ENCODE measurements at places on chromosomes 5 and 9.

DNA sequence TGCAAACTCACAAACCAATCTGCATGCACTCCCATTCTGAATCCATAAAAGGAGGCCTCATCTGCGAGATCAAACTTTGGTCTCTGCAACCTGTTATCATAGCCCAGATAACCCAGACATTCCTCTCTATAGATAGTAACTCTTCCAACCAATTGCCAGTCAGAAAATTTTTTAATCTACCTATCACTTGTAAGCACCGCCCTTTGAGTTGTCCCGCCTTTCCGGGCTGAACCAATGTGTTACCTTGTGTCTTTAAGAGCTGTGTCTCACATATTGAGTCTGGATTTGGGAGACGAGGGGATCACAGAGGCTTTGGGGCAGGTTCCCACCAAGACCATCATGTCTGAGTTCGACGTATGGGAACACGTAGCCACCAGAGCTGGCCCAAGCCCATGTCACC is 91.1 kb upstream of the PPP1R26 start:
- DNase-seq, result no peak

- peak; percentile 22 for DNase-seq
Measured at GRCh38 chr5:93359296-93359959, 221.6 kb downstream of the NR2F1-AS1 start.

- no peak for DNase-seq
Measured at GRCh38 chr5:119948162-119948561, 318.8 kb downstream of the FAM170A start.

DNA sequence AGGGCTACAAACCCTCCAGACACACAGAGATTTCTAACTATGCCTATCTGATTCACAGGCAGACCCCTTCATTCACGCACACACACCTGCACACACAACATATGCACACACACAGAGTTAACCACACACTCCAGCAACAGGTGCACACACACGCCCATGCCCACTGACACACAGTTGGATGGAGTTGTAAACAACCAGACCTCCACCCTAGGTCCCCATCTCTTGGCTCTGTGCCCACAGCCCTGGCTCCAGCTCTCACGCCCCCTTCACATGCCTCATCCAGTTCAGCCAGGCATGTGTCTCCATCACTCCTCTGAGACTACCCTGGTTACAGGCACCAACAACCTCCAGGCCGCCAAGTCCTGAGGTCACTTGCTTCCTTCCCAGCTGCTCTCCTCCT is 61.1 kb downstream of the PSD2 start:
- DNase-seq, result no peak

- peak; percentile 53 for DNase-seq
Measured at GRCh38 chr5:97019435-97020117, 83.7 kb downstream of the LNPEP start.

DNA sequence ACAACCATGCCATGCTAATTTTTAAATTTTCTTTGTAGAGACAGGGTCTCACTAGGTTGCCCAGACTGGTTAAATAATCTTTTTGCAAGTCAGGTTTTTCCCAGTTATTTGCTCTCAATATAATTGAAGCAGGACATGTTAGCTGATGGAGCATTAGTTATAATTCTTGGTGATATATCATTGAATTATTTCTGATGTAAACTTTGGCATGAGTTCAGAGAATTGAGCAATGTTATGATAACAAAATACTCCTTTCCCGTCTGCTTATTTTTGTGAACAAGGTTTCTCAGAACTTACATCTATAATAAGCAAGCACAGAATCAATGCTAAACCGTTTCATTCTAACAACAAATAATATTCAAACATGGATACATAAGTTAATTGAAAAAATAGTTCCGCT is 37.8 kb downstream of the BHMT start:
- no peak for DNase-seq

DNA sequence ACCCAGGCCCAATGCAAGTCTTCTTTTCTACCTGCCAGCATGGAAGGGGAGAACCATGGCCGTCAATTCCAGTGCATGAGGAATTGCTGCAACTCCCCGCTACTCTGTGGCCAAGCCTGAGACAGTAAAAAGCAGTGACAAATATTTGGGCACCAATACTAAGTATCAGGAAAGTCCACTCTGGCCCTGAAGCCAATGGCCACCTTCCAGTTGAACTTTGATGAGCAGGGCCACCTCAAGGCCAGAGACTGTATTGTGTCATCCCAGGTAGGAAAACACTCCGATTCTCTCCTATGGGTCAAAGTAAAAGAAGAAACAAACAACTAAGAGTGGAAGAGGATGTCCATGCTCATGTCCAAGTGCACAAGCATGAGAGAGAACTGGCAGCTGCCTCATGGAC is 27.1 kb downstream of the RETREG1 start:
- no peak for DNase-seq

DNA sequence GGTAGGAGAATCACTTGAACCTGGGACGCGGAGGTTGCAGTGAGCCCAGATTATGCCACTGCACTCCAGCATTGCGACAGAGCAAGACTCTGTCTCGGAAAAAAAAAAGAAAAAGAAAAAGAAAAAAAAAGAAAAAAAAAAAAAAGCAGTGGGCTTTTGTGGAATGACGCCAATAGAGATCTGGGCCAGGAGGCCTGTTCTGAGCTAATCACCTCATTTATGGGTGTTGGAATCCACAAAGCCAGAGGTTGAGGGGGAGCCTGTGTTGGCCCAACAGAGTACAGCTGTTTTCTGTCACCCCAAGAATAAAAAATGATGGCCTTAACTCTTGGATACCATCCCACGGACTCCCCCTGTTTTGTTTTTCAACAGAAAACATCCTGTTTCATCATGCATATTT is 18.5 kb downstream of the OSTF1 start:
- DNase-seq, result peak; percentile 20

DNA sequence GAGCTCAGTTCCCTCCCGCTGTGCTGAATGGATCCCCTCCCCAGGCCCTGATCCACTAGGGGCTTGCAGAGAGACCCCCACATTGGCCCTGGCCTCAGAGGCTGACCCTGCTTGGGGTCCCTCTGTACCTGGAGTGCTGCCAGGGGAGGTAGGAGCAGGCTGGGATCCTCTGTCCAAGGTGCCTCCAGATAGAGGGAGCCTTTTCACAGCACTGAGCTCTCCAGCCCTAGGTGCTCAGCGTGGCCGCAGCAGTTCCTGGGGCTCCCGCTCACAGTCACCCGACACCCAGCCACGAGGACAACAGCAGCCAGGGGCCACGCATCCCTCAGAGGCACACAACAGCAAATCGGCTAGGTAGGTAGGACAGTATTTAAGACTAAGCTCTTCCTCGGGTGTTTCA is 62.2 kb upstream of the IRX2 start:
- DNase-seq, result no peak

- no peak for DNase-seq
Measured at GRCh38 chr5:136080113-136080482, 51.3 kb downstream of the TGFBI start.

DNA sequence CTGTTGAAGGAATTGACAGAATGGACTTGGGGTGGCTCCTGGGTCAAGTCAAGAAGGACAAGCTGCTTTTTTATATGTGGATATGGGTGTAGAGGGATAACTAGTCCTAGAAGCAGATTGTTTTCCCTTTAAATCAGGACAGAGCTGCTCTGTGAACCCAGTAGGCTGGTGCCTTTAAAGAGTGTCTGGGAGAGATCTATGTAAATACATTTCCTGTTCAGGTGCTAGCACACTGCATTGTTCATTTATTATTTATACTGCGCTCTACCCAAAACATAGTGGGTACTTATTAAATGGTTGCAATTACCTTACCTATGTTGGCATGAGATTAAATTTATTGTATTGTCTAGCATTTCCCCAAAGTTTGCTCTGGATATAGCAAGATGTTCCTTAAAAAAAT is 86.6 kb upstream of the EQTN start:
- no peak for DNase-seq

DNA sequence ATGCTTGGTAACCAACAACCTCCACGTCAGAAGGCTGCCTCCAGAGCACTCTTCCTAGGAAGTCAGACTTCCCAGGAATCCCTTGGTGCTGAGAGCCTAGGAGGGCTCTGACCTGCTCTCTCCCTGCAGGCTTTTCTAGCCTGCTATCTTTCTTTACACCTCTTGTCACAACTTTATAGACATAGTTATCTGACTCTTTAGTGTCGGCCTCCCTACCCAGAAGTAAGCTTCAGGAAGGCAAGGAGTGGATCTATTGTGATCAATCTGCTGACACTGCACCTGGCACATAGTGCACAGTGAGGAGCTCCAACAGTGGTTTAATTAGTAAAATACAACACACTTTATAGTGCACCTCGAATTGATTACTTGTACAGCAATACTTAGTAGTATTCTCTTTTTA is 2.3 kb downstream of the AFAP1L1 start:
- no peak for DNase-seq

- DNase-seq, result peak; percentile 34
Measured at GRCh38 chr9:122370869-122371755, at the start of gene PTGS1. TSS of gene PTGS1 (plus strand) at chr9:122371024. CDS start at chr9:122371085, 61 bp downstream.

GRCh38 chr9:117869712-117870111 is 165.5 kb downstream of the TLR4 start:
- no peak for DNase-seq

GRCh38 chr9:35564658-35565061 is 40.4 kb upstream of the TESK1 start:
- DNase-seq, result peak; percentile 64

GRCh38 chr5:133242221-133242835 is 190.5 kb downstream of the HSPA4 start:
- DNase-seq, result no peak

- DNase-seq, result no peak
Measured at GRCh38 chr5:178246624-178247279, 14.2 kb upstream of the PHYKPL start.

DNA sequence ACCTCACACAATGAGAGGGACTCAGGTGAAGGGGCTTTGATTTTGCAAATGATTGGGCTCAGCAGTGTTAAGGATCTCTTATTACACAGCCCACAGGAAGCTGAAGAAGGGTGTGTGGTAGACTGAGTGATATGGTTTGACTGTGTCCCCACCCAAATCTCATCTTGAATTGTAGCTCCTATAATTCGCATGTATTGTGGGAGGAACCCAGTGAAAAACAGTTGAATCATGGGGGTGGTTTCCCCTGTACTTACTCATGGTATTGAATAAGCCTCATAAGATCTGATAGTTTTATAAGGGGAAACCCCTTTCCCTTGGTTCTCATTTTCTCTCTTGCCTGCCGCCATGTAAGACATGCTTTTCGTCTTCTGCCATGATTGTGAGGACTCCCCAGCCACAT is 132.5 kb upstream of the FBXL7 start:
- no peak for DNase-seq

- no peak for DNase-seq
Measured at GRCh38 chr5:42426016-42426415, 2.8 kb downstream of the GHR start.
